Hippocampal formation (tissue), 2 donors: ENCODE measurements at places on chromosomes 5 and 9.

- DNase-seq: no peak
Observed at GRCh38 chr9:128420651-128421481, at the start of gene CERCAM. Gene CERCAM (plus strand): TSS chr9:128420857. CDS start chr9:128420878, 21 bp downstream.

DNA sequence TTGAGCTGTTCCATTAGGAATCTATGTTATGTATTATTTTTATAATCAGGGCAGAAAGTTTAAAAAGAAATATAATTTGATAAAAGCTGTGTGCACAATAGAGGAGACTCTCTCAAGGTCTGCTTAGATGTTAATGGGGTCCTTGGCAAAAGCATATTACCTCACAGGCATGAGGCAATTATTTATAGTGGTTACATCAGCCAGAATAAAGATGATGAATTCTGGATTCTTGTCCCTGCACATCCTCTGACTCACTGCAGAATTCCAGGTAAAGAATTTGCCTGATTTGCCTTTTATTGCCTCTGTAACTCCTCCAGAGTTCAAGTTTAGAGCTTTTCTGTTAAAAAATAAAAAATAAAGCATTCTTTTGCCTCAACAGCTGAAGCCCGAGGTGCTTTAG is 253.6 kb downstream of the MAST4 start:
- DNase-seq: no peak

DNA sequence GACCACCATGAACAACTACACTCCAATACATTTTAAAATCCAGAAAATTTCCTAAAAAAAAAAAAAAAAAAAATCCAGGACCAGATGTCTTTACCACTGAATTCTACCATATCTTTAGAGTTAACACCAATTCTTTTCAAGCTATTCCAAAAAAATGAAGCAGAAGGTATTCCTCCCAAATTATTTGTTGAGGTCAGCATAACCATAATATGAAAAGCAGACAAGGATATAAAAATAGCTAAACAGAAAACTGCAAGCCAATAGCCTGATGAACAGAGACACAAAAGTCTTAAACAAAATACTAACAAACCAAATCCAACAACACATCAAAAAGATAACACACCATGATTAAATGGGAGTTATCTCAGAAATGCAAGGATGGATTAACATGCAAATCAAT is 695.4 kb downstream of the PTPRD start:
- DNase-seq: no peak

DNA sequence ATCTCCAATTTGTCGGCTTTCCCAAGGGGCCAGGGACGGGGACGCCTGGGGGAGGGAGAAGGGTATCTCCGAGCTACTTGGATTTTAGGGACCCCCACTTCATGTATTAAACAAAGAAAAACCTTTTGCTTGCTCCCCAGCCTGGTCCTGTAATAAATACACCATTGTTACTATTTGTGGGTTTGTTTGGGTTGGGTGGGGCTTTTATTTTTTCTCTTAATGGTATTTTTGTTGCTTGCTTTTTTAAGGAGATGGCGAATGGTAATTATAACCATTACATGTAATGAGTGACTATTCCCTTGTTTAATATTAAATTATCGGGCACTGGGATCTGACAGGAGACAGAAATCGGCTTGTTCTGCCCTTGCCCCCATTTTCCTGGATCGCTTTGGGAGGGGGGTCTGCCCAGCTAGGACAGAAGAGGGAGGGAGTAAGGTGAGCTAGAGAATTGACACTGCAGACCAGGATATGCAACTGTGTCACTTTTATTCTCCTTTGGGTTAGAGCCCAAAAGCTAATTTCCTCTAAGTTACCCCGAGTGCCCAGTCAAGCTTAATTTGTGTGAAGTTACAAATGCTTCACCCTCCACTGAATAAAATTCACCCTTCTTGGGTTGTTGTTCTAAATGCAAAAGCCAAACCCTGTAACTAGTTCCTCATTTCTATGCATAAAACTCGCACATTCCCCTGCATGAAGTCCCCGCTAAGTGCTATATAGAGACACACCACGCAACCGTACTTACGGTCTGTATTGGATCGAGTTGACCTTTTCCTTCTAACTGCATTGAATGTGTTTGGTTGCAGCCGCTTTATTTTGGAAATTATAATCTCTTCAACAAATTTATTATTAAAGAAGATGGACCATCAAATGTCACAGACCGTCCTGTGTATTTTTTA is 1.6 kb upstream of the ZNF608 start:
- peak; percentile 32 for DNase-seq

GRCh38 chr5:168809218-168809617 is 230.1 kb upstream of the PANK3 start:
- DNase-seq: no peak

DNA sequence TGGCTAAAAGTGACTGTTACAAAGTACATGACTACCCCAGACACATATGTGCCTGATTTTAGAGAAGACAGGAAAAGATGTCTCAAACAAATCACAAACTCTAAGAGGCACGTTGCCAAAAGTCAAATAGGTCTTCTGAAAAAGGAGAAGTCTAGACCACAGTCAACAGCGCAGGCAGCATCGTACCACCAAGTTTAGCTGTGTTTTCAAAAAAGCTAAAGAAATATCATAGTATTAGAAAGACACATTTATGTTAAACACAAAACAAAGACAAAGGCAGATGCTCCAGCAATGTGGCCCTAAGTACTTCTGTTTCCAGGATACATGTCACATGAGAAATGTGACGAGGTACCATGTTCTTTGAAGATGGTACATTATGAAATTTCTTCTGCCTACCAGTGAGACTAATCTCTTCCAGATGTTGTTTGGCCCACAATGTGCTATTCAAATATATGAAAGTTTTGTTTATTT is 43.5 kb downstream of the LPAR1 start:
- DNase-seq: peak; percentile 21

GRCh38 chr9:2742214-2742613 is 24.9 kb downstream of the KCNV2 start:
- DNase-seq: no peak

DNA sequence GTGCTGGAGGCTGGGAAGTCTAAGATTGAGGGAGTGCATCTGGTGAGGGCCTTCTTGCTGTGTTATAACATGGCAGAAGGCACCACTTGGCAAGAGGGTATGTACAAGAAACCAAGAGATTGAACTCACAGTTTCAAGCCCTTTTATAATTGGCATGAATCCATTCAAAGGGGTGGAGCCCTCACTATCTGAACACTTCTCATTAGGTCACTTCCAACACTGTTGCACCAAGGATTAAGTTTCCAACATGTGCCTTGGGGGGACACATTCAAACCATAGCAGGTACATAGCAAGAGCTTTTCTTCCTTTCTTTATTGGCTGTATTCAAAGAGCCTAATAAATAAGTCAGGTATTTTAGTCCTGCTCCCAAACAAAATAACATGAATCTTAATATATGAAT is 62.7 kb downstream of the PRELID2 start:
- DNase-seq: no peak

GRCh38 chr5:39024884-39025283 is 49.3 kb downstream of the RICTOR start:
- DNase-seq: no peak

DNA sequence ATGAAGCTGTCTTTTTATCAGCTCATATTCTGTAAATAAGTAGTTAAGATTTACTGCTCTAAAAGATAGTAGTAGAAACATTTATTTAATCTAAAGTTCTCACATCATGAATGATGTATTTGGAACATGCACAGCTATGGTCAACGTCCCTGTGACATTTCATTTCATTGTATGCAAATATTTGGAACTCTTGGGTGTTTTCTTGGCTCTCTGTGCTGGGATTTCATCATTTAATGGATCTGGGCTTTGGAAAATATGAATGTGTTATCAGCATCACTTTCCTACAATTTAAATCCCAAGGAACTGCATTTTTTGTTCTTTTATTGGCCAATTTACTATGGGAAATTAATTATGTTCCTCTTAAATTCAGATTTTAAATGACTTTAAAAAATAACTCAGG is 462.9 kb downstream of the SEMA5A start:
- DNase-seq: no peak

- no peak for DNase-seq
Observed at GRCh38 chr9:134344068-134344799, 18.0 kb downstream of the RXRA start.

GRCh38 chr5:78597068-78597973 is 51.3 kb downstream of the LHFPL2 start:
- no peak for DNase-seq

- no peak for DNase-seq
Observed at GRCh38 chr5:78726003-78726402, 77.4 kb upstream of the LHFPL2 start.

DNA sequence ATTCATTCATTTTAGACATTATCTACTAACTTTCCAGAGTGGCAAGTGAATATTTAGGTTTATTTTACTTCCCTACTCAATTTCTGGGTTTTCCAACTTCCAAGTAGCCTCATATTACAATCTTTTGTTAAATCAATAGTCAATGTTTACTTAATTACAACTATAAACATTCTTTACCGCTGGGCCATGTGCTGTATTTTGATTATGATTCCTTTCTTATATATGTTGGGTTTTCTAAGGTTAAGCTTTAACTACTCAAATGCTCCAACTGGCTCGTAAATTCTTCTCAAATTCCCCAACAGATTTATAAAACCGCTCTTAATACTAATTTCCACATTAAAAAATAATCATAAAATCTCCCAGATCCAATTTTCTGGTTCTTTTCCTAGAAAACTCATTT is 110.1 kb upstream of the ABCA1 start:
- no peak for DNase-seq

DNA sequence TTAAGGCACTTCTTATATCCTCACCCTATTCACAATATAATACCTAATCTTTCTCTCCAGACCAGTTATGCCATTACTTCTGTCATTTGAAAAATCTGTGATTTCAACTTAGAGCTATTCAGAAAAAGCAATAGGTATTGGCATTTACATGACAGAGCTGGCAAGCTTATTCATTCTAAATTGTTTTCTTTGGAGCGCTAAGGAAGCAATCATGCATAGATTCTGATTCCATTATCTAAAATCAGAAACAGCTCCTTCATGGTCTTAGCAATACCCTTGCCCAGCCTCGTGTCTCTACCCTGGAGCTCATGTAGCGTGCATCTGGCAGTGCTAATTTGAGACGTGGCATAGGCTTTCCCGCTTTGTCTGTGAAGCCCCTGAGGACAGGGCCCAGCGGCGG is 4.5 kb downstream of the SLC1A1 start:
- no peak for DNase-seq

- no peak for DNase-seq
Observed at GRCh38 chr5:173474881-173475287, 141.6 kb downstream of the BOD1 start.
